ENCODE measurements at places on chromosomes 2 and 18. TPM values are rescaled to one million over a fixed set of nuclear protein-coding genes. Genes with fewer than 3 reads are reported as not detected.

The TANC1 gene
- polyA plus RNA-seq = 55.8 TPM

The TDRD15 gene
- not detected for polyA plus RNA-seq

The PLCD4 gene
- polyA plus RNA-seq = 11.3 TPM

The LOXHD1 gene
- polyA plus RNA-seq = 1.6 TPM

The VIT gene
- 0.12 TPM for polyA plus RNA-seq

The LBX2 gene
- polyA plus RNA-seq = 0.85 TPM

The CTAGE1 gene
- not detected for polyA plus RNA-seq

The WDR54 gene
- polyA plus RNA-seq = 32.5 TPM

The FLACC1 gene
- polyA plus RNA-seq = 2.3 TPM

The RAB6C gene
- polyA plus RNA-seq = not detected

The ABCG8 gene
- 0.59 TPM for polyA plus RNA-seq

The POMC gene
- polyA plus RNA-seq = 3.9 TPM

The SERPINB10 gene
- polyA plus RNA-seq = 0.15 TPM

The SLC5A7 gene
- polyA plus RNA-seq = 0.10 TPM

The THAP4 gene
- 41.9 TPM for polyA plus RNA-seq

The TRABD2A gene
- polyA plus RNA-seq = 23.9 TPM

The SGO2 gene
- polyA plus RNA-seq = 8.6 TPM

The CHRND gene
- polyA plus RNA-seq = 0.15 TPM

The MAP3K19 gene
- polyA plus RNA-seq = 2.9 TPM

The STPG4 gene
- 0.73 TPM for polyA plus RNA-seq

The PTH2R gene
- 0.10 TPM for polyA plus RNA-seq

The ACMSD gene
- 1.6 TPM for polyA plus RNA-seq

The SEMA4F gene
- 6.4 TPM for polyA plus RNA-seq

The C2orf78 gene
- not detected for polyA plus RNA-seq

The GYPC gene
- polyA plus RNA-seq = 57.8 TPM

The ANKRD44 gene
- polyA plus RNA-seq = 20.4 TPM

The STK11IP gene
- polyA plus RNA-seq = 24.7 TPM

The CNDP1 gene
- polyA plus RNA-seq = 0.47 TPM

The GNLY gene
- polyA plus RNA-seq = 6.2 TPM

The UGT1A5 gene
- polyA plus RNA-seq = not detected

The HRH4 gene
- 0.16 TPM for polyA plus RNA-seq

The UCN gene
- polyA plus RNA-seq = 1.1 TPM

The CDH19 gene
- 0.15 TPM for polyA plus RNA-seq

The ADD2 gene
- polyA plus RNA-seq = 6.4 TPM

The SNORC gene
- 2.7 TPM for polyA plus RNA-seq

The ASAP2 gene
- 33.8 TPM for polyA plus RNA-seq

The KCTD1 gene
- 16.6 TPM for polyA plus RNA-seq

The GALNT14 gene
- polyA plus RNA-seq = 4.6 TPM

The RNF125 gene
- polyA plus RNA-seq = 7.8 TPM

The B3GNT7 gene
- 2.0 TPM for polyA plus RNA-seq

The PROC gene
- 2.2 TPM for polyA plus RNA-seq

The EML4 gene
- polyA plus RNA-seq = 109 TPM

The ASB18 gene
- 0.18 TPM for polyA plus RNA-seq

The FBLN7 gene
- polyA plus RNA-seq = 15.1 TPM

The C1GALT1C1L gene
- 1.6 TPM for polyA plus RNA-seq

The CASP10 gene
- 16.2 TPM for polyA plus RNA-seq
